ENCODE measurements at places on chromosomes 1 and 21.
A peak's percentile ranks its signal among the peaks of the same experiment; 100 is the strongest.

- DNase-seq, result no peak
Measured at GRCh38 chr1:77018761-77019160, 151.5 kb downstream of the ST6GALNAC5 start.

DNA sequence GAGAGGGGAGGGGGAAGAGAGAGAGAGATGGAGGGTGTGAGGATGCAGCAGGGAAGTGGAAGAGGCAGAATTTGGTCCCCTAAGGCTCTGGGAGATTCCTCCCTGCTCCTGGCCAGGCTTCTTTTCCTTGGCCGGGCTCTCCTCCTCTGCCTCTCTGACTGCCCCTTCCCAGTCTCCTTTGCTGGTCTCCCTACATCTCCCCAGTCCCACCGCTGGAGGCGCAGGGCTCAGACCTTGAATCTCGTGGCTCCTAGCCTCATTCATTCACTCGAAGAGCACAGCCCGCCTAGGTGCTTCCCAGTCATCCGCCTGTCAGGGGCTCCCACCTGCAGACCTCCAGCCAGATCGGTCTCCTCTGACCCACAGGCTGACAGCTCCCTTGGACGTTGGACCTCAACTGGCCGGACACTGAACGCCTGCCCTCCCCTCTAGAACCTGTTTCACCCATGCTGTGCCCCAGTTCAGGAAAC lies 76.5 kb downstream of the VWA5B1 start:
- peak; percentile 40 for DNase-seq

GRCh38 chr1:4591926-4592325 lies 62.5 kb upstream of the AJAP1 start:
- DNase-seq, result no peak

DNA sequence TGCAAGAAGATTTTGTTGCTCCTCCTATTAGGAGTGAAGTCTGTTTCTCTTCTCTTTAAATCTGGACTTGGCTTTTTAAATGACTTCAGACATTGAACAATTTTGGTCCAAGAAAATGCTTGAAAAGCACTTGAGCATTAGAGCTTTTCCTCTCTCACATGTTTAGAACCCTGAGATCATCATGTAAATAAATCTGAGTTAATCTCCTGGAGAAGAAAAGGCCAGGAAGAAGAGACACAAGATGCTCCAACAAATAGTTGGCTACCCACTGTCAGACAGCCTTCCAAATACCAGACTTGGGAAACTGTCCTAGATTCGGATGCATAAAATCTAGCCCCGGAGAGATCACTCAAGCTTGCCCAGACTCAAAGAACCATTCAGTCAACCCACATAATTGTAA lies 1353.1 kb upstream of the ADGRL4 start:
- no peak for DNase-seq

- DNase-seq, result peak; percentile 71
Measured at GRCh38 chr1:156618853-156619581, at the start of gene HAPLN2. Gene HAPLN2 (plus strand): TSS chr1:156619415. CDS start chr1:156623491, 4,076 bp downstream.

DNA sequence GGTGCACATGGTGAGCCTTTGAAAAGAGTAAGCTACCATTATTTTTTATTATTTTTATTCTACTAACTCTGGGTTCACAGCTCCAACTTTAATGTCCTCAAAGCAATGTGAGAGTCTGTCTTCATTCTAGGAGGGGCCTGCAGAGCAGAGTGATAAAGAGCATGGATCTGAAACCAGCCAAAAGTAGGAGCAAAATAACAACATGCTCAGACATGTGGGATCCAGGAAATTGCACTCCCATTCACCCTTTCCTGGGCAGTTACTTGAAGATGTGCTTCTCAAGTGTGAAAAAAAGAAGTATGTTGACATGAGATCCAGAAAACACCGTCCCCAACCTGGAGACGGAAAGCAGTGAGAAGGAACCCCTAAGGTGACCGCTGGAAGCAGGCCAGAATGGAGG lies 8.7 kb upstream of the LIN28A start:
- no peak for DNase-seq

GRCh38 chr1:178005450-178005849 lies 35.6 kb upstream of the SEC16B start:
- DNase-seq, result no peak

- no peak for DNase-seq
Measured at GRCh38 chr21:14064296-14064645, 146.5 kb downstream of the LIPI start.

DNA sequence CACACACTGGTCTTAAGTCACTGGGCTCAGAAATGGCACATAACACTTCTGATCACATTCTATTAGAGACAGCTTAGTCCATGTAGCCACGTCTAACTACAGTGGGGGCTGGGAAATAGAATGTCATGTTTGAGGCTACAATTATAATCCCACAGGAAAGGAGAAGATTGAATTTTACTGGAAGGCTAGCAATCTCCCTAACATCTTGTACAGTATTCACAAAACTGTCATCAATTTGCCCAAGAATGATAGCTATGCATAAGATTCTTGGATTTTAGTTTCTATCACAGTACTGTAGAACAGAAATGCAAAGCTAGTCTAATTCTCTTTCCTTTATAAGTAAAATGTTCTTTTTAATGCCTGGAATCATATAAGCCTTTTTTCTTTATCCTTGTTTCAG lies 12.7 kb upstream of the ZMYM6 start:
- no peak for DNase-seq

- DNase-seq, result no peak
Measured at GRCh38 chr1:210565306-210565705, 236.6 kb downstream of the HHAT start.

DNA sequence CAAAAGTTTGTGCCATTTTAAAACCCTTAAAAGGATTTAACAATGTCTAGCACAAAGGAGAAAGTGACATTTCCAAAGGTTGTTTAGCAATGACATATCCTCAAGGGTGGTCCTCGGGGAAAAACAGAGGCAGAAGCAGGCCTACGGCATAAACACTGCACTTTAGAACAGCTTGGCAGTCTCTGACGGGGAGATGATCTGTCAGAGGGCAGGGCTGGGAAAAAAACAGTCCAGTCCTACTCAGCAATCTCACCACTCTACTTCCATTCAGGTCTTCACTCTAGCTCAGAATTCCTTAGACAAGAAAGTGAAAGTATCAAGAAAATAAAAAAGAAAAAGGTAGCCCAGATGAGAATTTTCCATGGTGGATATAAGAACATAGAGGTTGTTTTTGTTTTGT lies 4.1 kb downstream of the CRYZ start:
- DNase-seq, result no peak

GRCh38 chr21:15455819-15456462 lies 273.8 kb upstream of the USP25 start:
- no peak for DNase-seq

GRCh38 chr1:207830788-207831187 lies 78.9 kb downstream of the CD46 start:
- DNase-seq, result no peak

DNA sequence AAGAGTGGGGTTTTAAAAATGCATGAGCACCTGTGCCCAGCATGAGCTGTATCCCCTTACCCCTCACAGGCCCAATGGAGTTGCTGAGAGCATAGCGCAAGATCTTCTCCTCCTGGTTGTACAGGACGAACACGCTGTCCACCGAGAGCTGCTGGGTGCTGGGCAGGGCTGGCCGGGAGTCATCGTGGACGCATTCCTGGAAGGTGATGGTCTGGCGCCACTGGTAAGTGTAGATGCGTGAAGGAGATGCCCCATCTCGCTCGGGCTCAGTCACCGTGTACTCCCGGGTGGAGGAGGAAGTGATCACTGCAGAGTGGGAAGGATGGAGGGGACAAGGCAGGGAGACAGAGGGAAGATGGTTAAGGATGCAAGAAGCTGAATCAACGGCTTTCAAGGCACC lies 39.1 kb downstream of the NID1 start:
- DNase-seq, result no peak

GRCh38 chr1:74357150-74357549 lies 122.0 kb downstream of the TNNI3K start:
- DNase-seq, result no peak

DNA sequence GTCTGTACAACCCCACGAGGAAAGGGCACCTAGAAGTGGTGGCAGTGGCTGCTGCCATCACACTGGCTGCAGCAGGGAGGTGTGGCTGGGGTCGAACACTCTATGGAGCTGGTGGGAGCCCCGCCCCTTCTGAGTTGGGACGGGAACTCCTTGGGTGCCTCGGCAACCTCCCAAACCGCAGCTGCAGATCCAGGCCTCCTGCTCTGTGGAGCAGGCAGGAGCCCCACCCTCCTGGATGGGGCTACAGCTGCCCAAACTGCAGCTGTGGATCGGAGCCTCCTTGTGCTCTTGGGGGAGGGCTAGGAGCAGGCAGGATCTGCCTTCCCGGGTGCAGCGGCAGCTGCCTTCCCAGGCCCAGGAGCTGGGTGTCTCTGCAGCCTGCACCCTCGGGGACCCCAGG lies 38.9 kb upstream of the TARDBP start:
- no peak for DNase-seq

DNA sequence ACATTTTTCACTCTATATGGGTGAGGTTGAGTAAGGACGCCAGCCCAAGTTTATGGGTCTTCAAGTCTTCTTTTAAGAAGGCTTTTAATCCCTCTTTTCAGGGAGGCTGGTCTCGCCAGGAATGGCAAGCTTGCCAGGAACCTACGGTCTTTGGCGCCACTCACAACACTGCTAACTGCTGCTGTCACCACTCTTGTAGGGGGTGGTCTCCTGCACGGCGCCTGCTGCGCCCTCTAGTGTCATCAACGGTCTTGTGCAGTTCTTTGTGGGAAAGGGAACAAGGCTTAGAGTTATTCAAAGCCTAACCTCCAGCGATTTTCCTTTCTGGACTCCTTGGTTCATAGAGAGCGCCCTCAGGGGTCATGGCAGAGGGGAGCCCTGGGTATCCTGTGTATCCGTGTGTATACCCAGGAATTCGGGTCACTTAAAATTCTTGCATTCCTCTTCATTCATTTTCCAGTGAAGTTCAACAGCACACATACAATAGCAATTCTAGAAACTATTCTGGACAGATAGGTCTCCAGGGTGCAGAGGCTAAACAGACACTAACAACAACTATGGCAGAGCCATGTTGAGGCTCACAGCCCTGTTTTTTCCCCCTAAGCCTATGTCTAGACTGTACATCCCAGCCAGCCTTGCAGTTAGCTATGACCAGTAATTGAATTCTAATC lies 392.8 kb upstream of the CAMK1G start:
- peak; percentile 65 for DNase-seq

DNA sequence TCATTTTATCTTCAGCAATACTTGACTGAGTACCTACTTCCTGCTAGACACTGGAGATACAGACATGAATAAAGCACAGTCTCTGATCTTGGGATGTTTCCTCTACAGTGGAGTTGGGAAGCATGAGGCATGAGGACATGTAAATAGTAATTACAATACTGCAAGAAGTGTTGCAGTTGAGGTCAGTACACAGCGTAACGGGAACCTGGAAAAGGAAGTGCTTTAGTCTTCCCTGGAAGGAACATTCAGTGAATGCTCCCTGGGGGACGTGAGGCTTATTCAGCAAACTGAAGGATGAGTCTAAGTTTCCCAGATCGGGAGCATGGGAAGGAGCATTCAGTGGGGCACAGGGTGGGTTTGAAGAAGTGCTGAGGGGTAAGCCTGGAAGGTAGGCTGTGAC lies 112.4 kb downstream of the PIK3R3 start:
- no peak for DNase-seq

- DNase-seq, result no peak
Measured at GRCh38 chr21:39670701-39671100, 58.0 kb downstream of the B3GALT5 start.

GRCh38 chr1:180267761-180268555 lies 37.9 kb downstream of the LHX4 start:
- DNase-seq, result no peak

DNA sequence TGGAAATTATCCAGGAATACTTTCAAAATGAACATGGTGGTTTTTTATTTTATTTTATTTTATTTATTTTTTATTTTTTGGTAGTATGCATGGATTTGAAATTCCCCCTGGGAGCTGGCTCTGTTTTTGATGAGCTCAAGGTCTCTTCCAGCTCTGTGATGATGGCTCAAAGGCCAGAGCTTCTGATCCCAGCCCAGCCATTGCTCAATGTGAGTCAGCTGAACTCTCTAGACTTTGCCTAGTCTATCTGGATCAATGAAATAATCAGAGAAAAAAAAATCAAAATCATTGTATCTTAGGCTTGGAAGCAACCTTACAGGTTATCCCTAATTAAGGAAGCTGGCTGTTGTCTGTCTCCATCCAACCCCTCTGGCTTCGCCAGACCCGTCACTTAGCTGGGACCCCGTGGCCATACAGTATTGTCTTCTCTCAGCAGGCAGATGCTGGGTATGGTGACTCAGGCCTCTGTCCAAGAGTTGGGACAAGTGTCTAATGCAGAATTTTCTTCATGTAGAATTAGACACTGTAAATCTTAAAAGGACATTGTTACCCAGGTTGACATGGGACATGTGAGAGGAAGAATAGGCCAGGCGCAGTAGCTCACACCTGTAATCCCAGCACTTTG lies 90.2 kb upstream of the LPGAT1 start:
- no peak for DNase-seq

- no peak for DNase-seq
Measured at GRCh38 chr1:28328228-28328648, 602 bp upstream of the MED18 start.

DNA sequence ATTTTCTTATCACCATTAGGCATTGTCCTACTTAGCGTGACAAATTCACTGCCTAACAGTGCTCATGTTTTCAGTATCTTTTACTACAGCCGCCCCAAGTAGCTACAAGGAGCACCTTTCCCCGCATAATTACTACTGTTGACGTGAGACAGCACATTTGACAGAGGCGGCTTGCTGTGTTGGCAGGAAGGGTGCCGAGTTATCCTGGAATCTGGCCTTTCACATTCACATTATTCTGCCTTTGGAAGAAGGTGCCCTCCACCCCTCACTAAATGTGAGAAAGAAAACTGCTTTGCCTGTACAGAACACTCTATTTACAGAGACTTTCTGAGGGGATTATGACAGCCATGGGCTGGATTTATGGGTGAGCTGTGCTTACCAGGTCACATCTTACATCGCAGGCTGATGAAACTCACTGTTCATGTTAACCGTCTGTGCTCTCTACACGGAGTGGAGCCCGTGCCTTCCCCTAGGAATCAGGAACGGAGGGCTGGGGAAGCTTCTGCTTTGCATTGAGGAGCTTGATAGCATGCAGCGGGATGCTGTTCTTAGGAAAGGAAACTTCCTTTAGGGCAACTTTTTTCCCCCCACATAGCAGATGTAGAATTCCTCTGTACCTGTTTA lies 148.0 kb upstream of the ZRANB2 start:
- no peak for DNase-seq

Measured in D341Med (cell line).